Memory B cell (primary cell): ENCODE measurements at places on chromosomes 16 and 17.

DNA sequence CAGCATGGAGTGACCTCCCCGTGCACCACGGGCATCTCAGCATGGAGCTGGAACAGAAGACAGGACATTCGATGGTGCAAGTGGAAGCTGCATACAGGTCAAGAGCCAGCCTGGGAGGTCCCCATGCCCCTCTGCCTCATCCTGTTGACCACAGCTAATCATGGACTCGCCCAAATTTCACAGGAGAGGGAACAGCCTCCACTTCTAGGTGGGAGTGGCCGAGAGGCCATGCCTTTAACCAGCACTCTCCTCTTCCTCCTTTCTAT is 3.8 kb upstream of the SLC47A2 start:
- no peak for DNase-seq

DNA sequence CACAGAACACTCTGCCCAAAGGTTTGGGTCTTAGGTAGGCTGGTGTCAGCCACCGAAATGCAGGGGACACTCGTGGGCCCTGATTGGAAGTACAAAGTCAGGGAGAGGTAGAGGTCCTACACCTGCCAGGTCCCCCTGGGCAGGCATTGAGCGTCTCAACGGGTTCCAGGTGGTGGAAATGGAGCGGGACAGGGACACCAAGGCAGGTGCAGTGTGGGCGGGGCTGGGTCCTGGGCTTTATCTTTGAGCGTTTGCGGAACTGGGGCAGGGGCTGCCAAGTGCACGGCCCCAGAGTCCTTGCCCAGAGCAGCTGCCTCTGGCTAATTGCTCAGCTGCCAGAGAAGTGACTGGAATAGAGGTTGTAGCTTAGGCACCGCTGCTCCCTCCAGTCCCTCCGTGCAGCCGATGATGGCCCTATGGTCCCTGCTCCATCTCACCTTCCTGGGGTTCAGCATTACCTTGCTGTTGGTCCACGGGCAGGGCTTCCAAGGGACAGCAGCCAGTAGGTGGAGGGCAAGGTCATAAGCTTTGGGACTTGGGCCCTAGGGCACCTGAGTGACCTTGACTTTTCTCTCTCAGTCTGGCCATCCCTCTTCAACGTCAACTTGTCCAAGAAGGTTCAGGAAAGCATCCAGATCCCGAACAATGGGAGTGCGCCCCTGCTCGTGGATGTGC is at the start of gene ZACN:
Gene ZACN (plus strand): TSS at position 323 of the 675 bp plus-strand sequence. CDS start 83 bp downstream, at position 406.
- no peak for DNase-seq

GRCh38 chr17:13735444-13735843 is 133.7 kb upstream of the HS3ST3A1 start:
- no peak for DNase-seq

GRCh38 chr17:7081341-7082062 is 1.5 kb upstream of the CLEC10A start:
- no peak for DNase-seq

DNA sequence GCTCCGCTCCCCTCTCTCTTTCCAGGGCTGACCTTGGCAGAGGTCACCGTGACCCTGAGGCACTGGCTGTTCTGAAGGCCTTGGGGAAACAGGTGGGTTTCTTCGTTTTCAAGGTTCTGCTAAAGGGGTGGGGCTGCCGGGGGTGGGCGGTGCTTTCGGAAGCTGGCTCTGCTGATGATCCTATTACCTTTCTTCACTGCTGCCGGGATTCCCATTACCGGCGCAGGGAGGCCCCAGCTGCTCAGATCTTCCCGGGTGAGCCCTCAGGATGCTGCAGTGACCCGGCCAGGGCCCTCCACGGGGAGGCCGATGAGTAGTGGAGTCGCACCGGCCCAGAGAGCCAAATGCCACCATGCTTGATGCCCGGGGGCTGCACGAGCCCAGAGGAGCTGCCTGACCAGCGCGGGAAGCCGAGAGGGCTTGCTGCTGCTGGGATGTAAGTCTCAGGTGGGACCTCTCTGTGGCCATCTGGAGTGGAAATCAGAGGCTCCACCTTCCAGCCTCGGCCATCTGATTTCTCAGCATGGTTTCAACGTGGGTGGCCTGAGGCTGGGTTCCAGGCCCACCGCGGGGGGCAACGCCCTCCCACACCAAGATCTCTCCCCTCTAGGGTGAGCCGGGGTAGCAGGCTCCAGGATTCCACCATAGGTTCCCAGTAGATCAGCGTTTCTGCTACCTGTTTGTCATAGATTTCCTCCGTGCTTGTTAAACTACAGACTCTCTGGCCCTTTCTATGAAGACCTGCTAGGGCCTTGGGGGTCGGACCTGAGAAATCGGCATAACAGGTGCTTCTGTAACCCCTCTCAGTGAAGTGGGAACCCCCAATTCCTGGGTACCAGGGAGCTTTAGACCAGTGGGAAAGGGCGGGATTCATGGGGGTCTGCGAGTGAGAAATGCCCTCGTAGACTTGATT is 21.6 kb upstream of the ADCY7 start:
- DNase-seq = no peak

DNA sequence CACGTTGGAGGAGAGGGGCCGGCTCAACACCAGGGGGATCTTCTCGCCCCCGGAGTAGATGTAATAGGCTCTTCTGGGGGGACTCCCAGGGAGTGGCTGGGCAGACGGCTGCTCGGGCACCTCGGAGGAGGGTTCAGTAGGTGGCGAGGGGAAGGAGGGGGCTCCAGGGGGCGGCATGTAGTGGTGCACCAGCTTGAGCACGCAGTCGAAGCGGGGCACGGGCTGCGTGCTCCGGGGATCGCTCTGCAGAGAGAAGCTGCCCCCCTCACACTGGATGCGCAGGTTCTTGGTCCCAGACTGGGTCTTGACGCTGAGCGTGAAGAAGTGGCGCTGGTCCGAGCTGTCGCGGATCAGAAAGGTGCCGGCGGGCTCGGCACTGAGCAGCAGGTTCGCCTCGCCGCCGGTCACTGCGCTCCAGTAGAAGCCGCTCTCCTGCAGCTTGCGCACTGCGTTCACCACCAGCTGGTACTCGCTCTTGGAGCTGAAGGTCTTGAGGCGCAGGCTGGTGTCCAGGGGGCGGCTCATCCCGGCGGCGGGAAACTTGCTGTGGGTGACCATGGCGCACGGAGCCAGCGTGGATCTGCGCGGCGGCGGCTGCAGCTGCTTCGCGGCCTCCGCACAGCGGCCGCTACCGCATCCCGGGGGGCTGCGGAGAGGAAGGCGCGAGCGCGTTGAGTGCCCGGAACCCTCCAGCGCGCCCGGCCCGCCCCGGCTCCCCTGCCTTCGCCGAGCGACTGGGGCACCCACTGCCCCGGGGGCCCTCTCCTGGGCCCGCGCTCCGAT is 1.1 kb downstream of the SOCS3 start:
- DNase-seq = no peak
